ENCODE measurements at places on chromosomes 6 and 20. TPM values are rescaled to one million over a fixed set of nuclear protein-coding genes. Genes with fewer than 3 reads are reported as not detected.

GTF2H4 gene
- 26.7 TPM for total RNA-seq

DNA sequence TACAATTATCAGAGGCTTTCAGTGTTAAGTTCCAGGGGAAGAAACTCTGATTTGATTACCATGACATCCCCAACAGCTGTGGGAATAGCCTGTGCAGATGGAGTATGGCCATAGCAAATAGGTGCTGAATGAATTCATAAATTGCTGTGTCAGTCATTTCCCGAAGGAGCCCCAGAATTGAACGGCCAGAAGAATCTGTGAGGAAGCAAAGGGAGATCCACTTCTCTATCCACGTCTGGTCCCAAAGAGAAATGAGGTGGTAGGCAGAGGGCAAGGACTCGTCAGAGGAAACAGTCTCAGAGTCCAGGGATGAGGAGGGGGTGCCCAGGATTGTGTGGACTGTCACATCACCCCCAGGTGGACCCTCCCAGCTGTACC is 3.1 kb upstream of the TAF8 start:
- no peak for DNase-seq

- DNase-seq: no peak
Measured at GRCh38 chr6:169905041-169905807, 153.8 kb downstream of the ERMARD start.

DNA sequence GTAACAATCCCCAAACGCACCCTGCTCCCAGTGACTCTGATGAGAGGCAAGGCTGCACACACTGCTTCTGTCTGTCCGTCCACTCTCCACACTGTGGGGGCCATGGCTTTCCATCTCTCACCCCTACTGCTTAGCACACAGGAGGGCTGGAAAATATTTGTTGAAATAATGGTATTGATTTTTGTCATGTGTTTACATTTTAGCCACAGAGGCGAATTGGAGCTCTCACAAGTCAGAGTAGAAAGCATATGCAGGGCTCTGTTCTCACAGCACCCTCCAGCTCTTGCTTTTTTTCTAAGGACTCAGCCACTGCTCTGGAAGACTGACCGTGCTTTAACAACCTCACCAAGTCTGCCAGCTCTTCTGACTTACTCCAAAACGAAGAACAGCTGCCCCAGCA is 273.8 kb downstream of the GMDS start:
- DNase-seq: no peak

- no peak for DNase-seq
Measured at GRCh38 chr6:130885392-130886192, 58.4 kb downstream of the SMLR1 start.

DNA sequence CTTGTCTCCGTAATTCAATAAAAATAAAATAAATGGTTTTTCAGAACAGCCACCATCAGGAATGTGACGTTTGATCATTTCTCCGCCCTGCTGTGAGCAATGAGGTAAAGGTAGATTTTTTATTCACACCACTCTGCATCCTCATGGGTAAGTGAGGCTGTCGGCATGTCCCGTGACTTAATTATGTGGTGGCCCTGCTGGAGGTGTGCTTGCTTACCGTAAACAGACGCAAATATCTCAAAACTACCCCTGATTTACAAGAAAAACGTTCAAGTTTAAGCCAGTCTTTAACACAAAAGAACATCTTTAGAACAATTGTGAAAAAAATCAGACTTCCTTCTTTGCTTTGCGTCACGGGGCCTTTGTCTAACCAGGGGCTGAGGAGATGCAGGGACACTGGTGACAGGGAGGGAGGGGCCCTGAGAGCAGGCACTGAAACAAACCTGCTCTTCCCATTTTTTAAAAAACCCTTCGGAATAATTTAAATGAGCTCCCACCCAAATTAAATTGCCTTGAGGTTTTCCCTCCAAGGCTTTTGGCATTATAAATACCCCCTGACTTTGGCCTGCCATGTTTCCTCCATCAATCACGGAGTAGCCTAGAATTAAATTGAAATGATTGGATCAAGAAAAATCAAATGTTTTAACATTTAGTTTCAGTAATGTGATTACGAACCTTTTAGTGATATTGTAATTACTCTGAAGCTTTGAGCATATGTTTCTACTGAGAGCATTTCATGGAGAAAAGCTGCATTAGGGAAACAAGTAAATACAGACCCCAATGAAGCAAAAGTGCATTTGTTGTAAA is 13.4 kb downstream of the PRKN start:
- no peak for DNase-seq

DNA sequence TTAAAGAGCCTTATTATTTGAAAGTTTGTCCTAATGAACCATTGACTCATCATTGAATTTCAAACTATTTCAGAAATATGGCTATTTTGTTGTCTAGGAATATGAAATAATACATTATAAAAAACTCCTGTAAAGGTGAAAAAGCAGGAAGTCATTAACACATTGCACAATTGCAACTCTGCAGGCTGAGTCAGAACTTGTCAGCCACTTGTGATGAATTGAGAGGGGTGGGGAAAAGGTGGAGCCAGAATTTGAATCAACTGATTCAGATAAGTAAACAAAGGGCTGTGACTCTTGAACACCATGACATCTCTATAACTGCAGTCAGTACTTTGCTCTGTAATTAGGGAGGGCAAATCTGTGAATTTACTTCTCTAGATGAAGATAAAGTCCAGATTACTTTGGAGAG is 6.0 kb downstream of the C6orf141 start:
- no peak for DNase-seq

DNA sequence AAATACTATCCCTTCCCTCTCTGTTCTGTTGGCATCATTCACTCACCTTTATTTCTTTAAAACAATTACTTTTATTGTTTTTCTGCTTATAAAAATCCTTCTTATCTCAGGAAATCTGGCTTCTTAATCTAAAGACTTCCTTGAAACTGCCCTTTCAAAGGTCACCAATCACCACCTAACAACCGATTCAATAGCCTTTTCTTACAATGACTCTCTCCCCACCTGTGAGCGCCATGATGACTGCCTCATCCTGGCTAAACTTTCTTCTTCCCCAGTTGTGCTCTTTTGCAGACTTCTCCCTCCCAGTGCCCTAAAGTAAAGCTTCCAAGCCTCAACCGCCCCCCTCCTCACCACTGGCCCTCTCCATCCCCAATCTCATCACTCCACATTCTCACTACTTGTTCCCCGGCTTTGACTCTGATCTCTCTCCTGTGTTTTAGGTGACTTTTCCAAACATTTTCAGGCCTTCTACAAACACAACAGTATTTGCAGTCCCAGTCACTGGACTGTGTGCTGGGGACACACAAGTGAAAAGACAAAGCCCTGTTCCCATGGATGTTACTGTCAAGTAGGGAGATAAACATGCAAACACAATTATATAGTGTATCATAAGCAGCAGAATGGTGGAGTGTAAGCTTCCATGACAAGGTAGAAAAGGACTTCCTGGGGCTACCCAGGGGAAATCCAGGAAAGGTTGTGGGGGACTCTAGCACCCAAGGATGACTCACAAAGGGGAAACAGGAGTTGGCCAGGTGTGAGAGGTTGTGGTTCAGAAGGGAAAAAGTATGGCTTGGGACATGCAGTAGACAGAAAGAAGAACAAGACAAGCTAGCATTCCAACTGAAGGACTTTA is 12.8 kb downstream of the NHSL1 start:
- no peak for DNase-seq

PRKN gene
- total RNA-seq: 0.99 TPM

GRCh38 chr6:29447670-29448069 is 8.6 kb downstream of the OR10C1 start:
- no peak for DNase-seq

SLC32A1 gene
- not detected for total RNA-seq

DNA sequence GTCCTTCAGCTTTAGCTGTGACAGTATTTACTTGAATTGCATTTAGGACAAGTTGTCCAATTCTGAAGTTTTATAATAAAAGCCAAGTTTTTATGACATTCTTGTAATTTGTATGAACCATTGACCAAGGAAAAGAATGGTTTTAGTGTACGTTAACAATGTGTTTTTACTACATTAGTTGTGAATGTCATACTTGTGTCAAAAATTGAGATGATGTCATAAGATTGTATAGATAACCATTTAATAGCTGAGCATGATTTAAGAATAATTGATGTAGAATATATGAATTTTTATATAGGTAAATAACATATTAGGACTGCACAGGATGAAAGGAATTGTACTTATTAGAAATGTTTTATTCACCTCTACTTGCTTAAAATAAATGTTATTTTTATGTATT is 102.9 kb downstream of the MACROD2 start:
- DNase-seq: no peak

DNA sequence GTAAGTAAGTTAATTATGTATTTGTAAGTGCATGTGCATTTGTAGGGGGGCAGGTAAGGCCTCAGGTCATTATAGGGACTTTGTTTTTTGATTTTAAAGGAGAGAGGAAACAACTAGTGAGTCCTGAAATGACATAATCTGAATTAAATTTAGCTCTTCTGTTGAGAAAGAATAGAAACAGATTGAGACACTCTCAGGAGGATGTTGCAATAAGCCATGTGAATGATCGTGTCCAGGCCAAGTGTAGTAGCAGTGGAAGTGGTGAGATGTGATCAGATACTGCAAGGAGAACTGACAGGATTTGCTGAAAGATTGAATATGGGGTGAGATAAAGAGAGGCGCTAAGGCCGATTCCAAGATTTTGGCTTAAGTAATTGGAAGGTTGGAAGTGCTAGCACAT is 2.6 kb upstream of the CENPW start:
- no peak for DNase-seq

GRCh38 chr6:53528107-53528506 is 16.8 kb downstream of the GCLC start:
- DNase-seq: no peak
